ENCODE measurements at places on chromosomes 6 and 20.

DNA sequence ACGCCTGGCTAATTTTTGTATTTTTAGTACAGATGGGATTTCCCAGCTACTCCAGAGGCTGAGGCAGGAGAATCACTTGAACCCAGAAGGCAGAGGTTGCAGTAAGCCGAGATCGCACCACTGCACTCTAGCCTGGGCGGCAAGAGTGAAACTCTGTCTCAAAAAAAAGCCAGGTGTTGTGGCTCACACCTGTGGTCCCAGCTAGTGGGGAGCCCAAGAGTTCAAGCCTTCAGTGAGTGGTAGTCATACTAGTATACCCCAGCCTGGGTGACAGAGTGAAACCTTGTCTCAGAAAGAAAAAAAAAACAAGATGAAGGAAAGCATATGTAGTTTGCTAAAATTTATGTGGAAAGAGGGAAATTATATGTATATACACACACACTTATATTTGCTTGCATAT, 20.0 kb upstream of the POU5F1 start:
- no peak for DNase-seq

GRCh38 chr20:47780720-47781389, 4.4 kb downstream of the SULF2 start:
- DNase-seq: no peak

- no peak for DNase-seq
Measured at GRCh38 chr20:21555470-21556120, 41.7 kb upstream of the NKX2-2 start.

DNA sequence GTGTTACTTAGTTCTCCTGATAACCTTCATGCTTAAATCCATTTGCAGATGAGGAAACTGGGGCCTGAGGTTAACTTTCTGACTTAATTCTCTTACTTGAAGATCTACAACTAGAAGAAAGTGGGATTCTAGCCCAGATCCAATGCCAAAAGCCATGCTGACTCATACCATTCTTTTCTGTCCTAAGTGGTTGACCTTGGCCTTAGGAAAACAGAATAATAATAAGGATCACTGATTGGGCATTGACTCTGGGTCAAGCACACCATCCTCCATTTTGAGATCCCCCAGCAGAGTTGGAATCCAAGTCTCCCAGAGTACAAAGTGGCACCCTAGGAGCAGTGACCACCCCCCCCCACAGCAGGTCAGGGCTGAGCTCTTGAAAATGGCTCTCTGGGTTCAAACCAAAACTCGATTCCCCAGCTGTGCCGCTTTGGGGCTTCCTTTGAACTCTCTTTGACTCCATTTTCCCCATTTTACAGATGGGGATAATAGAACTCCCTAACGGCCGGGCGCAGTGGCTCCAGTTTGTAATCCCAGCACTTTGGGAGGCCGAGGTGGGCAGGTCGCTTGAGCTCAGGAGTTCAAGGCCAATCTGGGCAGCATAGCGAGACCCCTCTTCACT, 12.8 kb upstream of the ZNF217 start:
- no peak for DNase-seq

- DNase-seq: no peak
Measured at GRCh38 chr6:113856375-113856624, 845 bp upstream of the MARCKS start.

GRCh38 chr6:109170333-109170732, 75.0 kb downstream of the CEP57L1 start:
- DNase-seq: no peak

DNA sequence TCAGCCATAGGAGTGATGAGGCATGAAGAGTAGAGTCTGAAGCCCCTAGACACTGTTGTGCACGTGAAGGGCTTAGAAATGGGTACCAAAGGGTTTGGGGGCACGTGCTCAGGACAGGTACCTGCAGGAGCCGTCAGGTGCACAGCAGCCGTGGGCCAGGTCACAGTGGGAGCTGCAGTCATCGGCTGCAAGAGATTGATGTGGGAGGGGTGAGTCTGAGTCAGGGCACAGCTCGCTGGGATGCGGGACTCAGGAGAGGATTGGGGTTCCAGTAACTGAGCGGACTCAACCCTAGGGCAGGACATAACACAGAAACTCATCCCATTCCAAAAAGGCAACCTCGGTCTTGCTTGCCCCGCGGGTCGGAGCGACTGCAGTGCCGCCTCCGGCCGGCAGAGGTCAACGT, 1.1 kb downstream of the DLK2 start:
- DNase-seq: peak; percentile 81

GRCh38 chr6:106098383-106099234, 12.5 kb downstream of the PRDM1 start:
- peak; percentile 21 for DNase-seq

DNA sequence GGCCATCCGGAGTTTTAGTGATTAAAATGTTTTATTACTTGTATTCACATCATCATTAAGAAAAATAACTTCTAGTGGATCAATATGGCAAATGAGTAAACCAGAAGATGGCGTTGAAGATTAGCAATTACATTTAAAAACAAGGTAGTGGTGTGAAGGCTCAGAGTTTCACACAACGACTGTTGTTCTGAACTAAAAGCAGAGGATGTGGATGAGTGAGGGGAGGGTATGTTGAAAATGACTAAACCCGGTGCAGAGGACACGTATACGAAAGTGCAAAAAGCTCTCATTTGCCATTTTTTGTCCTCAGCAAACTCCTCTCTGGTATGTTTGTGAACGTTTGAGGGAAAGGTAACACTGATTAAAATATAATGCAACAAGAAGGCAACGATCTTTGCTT, 1.9 kb upstream of the IRF4 start:
- no peak for DNase-seq

GRCh38 chr6:129104131-129104530, 221.2 kb downstream of the LAMA2 start:
- no peak for DNase-seq

DNA sequence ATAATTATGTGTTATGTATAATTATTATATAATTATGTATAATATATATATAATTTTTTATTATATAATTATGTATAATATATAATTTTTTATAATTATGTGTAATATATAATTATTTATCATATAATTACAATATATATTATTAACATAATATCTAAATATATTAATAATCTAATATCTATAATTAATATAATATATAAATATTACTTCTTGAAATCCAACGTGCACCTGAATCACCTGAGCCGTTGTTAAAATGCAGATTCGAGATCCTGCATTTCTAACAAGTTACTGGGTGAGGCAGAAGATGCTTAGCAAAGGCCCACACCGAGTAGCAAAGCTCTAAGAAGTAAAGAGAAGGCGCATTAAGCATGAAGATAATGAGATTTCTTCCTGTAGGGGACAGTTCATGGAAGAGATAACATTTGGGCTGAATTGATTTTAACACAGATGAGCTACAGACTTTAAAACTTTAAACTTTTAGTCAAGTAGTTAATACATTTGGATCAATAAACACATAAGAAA, 406.4 kb upstream of the PLCB4 start:
- no peak for DNase-seq

GRCh38 chr6:106106276-106107042, 20.3 kb downstream of the PRDM1 start:
- DNase-seq: no peak

GRCh38 chr20:63703976-63704748, 3.6 kb downstream of the ARFRP1 start:
- no peak for DNase-seq

- peak; percentile 86 for DNase-seq
Measured at GRCh38 chr20:36836591-36837269, 39.2 kb upstream of the TLDC2 start.

- DNase-seq: peak; percentile 66
Measured at GRCh38 chr6:288866-289265, 3.4 kb upstream of the DUSP22 start.

DNA sequence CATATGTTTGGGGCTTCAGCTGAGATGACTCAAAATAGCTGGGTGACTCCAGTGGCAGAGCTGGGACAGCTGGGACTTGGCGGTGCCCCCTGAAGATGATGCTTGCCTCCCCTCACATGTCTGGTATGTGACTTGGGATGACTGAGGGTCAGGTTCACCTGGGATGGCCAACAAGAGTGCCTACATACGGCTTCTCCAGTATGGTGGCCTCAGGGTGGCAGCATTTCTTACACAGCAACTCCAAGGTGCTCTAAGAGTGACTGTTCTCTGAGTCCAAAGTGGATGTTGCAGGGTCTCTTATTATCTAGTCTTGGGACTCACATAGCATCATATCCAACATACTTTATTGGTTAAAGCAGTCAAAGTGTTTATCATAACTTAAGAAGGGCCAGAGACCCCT, 87.8 kb upstream of the CENPW start:
- DNase-seq: no peak

DNA sequence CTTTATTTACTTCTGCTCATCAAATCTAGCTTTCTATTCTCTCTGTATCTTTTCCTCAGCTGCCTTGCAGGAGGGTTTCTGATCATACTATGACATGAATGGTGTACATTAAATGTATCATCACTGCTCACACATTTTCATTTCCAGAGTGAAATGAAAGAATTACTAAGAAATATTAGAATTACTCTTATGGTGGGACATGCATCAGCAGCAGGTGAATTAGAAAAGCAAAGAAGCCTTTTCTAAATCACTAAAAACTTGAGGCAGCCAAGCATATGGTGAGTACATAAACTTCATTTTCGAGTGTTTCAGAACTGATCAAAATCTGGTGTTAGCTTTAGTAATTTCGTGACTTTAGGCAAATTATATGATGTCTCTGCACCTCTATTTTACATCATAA, 23.6 kb downstream of the IL17A start:
- no peak for DNase-seq

GRCh38 chr6:31401403-31401802, 2.0 kb upstream of the MICA start:
- peak; percentile 19 for DNase-seq

- no peak for DNase-seq
Measured at GRCh38 chr6:73314577-73315492, 39.2 kb downstream of the DPPA5 start.

DNA sequence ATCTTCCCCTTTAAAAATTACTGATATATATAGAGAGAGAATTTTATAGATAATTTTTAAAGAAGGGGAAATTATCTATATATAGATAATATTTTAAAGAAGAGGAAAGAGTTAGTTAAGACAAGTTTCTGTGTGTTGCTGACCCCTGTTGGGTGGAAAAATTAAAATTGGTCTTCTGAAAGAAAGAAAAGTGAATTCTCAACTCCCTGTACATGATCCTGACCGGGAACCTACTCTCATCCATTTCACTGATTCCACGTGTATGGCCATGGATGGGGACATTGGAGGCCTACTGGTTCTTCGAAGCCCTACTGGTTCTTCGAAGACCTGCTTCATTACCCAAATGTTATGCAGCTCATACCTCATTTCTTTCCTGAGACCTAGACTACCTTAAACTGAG, 53.0 kb upstream of the TCF21 start:
- DNase-seq: no peak

- no peak for DNase-seq
Measured at GRCh38 chr20:19067986-19068385, 144.5 kb upstream of the SLC24A3 start.

- no peak for DNase-seq
Measured at GRCh38 chr6:99318566-99318965, 30.9 kb downstream of the FAXC start.

- DNase-seq: no peak
Measured at GRCh38 chr20:61442075-61442670, 190.1 kb downstream of the CDH4 start.

GRCh38 chr20:57236813-57237584, 29.4 kb downstream of the BMP7 start:
- no peak for DNase-seq

GRCh38 chr20:19511931-19512330, 246.1 kb upstream of the RIN2 start:
- no peak for DNase-seq

DNA sequence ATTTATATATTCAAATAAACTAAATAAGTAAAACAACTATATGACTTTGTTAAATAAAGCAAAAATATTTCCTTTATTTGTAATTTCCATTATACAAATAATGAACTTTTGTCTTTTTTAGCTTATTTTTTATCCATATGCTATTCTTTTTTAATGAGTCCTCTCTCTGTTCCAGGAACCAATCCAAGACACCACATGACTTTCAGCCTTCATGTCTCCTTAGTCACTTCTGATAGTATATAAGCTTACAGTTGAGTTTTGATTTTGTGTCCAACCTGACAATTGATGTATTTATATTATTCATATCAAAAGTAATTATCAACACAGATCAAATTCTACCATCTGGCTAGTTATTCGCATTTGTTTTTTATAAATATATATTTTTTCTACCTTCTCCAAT, 582.3 kb upstream of the GJE1 start:
- no peak for DNase-seq

DNA sequence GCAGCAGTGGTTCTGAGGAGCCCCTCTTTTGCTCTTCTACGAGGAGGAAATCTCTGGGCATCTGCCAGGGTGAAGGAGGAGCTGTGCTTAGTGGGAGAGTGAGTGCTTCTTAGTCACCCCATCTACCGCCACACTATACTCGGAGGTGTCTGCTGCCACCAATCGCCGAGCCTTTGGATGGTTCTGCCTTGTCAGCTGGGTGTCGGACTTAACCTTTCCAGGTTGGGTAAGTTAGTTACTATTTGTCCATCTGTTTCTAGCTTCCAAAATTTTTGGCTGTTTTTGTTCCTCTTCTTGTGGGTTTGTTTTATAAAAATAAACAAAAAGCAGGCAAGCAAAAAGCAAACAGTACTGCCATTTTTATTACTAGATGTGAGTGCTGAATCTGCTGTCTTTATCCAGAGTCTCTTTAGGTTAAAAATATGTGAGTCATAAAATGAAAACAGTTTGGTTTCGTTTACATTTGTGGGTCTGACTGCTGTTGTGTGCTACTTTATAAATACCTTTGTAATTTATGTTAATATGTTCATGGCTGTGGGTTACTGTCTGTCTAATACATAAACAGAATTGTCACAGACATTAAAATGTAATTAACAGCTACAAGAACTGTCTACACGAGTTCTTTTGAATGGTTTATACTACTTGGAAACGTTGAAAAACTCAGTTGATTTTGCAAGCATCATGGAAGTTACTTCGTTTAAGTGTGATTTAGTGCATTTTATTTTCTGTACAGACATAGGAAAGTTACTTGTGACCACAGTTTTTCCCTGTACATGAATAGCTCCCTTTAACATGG, 89.2 kb downstream of the ARID1B start:
- DNase-seq: peak; percentile 50

- DNase-seq: no peak
Measured at GRCh38 chr20:64258071-64258823, 2.7 kb downstream of the PCMTD2 start.

Measured in inflammatory macrophage (primary cell).